ENCODE measurements at places on chromosomes 13 and 19. TPM values are rescaled to one million over a fixed set of nuclear protein-coding genes. Genes with fewer than 3 reads are reported as not detected.

- H3K36me3 ChIP-seq = peaks cover 39% of the 10 kb centered on the region
- H3K27ac ChIP-seq = no peak overlapping the region
- peaks cover 2% of the 10 kb centered on the region for H3K4me1 ChIP-seq
- DNase-seq = no peak
Measured at GRCh38 chr19:52948025-52948770, 14.5 kb downstream of the ZNF816 start.

DNA sequence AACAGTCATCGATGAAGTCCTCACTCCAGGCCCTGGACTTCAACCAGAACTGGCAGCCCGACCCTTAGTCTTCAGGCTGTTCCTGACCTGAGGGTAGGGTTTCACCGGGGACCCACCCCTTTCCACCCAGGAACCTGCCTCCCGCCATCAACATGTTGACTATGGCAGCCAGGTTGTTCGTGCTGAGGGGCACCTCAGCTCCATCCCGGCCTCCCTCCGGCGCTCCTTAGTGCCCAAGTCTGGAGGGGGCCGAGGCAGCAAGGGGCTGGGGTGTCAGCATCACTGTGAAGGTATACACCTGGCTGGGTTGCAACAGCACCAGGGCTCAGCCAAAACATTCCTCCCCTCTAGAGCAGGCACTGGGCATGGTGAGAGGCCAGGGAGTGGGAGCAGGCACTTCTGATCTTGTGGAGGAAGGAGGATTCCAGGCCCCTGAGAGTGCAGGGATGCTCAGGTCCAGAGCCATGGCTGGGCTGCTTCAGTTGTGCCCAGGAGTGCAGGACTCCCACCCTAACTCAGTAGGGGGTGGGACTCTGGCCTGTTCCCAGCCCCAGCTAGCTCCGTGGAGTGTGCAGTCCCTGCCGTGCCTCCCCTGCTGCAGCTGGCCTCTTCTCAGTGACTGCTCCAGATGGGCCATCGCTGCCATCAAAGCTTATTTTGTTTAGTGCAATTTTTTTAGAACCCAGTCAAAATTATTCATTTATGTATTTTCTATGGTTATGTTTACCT lies 1445.9 kb downstream of the PCDH9 start:
- no peaks in the 10 kb centered on the region for H3K4me1 ChIP-seq
- H3K27ac ChIP-seq = no peak overlapping the region
- DNase-seq = no peak
- H3K4me3 ChIP-seq = no peak overlapping the region
- no peaks in the 10 kb centered on the region for H3K27me3 ChIP-seq
- no peaks in the 10 kb centered on the region for H3K36me3 ChIP-seq

GRCh38 chr13:98189841-98190505 lies 12.9 kb upstream of the RNF113B start:
- no peak overlapping the region for H3K27ac ChIP-seq
- peaks cover 12% of the 10 kb centered on the region for H3K4me1 ChIP-seq
- no peak for DNase-seq
- no peaks in the 10 kb centered on the region for H3K27me3 ChIP-seq
- H3K36me3 ChIP-seq = no peaks in the 10 kb centered on the region

DNA sequence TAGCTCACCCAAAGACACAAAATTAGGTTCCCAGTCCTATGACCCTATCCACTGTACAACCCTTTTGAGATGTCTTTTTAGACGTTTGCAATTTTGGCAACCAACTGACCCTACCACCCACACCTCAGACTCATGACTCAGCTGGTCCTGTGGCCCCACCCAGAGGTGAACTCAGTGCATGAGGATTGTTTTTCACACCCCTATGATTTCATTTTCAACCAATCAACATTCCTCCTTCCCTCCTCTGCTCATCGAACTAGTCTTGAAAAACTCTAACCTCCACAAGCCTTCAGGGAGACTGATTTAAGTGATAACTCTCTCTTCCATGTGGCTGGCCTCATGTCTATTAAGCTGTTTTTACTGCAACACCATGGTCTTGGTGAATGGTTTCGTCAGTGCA lies 350.7 kb downstream of the UQCRFS1 start:
- H3K27ac ChIP-seq = no peak overlapping the region
- H3K4me1 ChIP-seq = no peaks in the 10 kb centered on the region
- H3K4me3 ChIP-seq = no peak overlapping the region
- no peaks in the 10 kb centered on the region for H3K27me3 ChIP-seq
- no peaks in the 10 kb centered on the region for H3K36me3 ChIP-seq

LRRC63 gene
- 0.35 TPM for total RNA-seq

UBL3 gene
- total RNA-seq = 43.3 TPM

SPRYD7 gene
- total RNA-seq = 13.9 TPM
